ENCODE measurements at places on chromosomes 1 and 21.
A peak's percentile ranks its signal among the peaks of the same experiment; 100 is the strongest.

GRCh38 chr1:165564561-165564960 lies 20.8 kb downstream of the LRRC52 start:
- no peak for DNase-seq

- peak; percentile 77 for DNase-seq
Measured at GRCh38 chr1:2192031-2192995, 2.3 kb downstream of the FAAP20 start.

- no peak for DNase-seq
Measured at GRCh38 chr1:178258536-178258935, 164.6 kb downstream of the RASAL2 start.

DNA sequence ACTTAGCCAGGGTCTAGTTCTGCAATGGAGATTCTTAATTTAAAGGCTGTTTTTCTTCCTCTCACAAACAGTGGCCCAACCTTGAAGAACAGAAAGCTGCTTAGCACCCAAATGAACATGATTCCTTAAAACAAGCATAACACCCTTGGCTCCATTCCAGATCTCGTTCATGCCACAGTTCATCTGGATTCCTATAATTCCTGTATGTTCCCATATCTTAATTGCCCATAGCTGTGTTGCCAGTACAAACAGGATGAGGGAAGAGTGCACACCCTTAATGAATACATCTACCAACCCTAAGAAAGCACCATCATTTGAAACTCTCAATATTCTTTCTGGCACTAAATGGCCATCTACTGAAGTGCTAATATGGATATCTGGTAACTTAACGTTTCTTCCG lies 45.5 kb downstream of the TGFB2 start:
- DNase-seq, result no peak

DNA sequence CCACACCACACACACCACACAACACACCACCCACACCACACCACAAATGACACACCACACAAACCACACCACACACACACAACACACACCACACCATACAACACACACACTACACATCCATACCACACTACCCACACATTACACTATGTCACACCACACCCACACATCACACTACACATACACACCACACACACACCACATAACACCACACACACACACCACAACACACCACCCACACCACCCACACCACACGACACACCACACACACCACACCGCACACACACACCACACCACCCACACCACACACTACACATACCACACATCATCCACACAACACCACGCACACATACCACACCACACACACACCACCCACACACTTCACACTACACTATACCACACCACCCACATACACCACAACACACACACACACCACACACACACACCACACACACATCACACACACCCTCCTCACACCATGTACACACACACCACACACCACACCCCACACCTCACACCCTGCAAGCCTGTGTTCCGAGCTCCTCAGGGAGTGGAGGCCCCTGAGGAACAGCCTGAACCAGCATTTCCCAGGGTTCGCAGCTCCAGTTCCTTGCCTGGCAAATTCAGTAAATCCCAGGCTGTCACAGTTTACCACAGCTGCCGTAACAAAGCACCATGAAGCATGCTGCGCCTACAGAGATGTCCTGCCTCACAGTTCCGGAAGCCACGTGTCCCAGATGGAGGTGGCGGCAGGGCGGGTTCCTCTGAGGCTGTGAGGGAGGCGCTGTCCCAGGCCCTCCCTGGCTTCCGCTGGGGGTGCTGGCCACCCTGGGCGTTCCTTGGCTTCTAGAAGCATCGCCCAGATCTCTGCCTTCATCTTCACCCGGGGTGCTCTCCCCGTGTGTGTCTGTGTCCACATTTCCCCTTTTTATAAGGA lies 69.8 kb upstream of the ATP5PO start:
- no peak for DNase-seq

DNA sequence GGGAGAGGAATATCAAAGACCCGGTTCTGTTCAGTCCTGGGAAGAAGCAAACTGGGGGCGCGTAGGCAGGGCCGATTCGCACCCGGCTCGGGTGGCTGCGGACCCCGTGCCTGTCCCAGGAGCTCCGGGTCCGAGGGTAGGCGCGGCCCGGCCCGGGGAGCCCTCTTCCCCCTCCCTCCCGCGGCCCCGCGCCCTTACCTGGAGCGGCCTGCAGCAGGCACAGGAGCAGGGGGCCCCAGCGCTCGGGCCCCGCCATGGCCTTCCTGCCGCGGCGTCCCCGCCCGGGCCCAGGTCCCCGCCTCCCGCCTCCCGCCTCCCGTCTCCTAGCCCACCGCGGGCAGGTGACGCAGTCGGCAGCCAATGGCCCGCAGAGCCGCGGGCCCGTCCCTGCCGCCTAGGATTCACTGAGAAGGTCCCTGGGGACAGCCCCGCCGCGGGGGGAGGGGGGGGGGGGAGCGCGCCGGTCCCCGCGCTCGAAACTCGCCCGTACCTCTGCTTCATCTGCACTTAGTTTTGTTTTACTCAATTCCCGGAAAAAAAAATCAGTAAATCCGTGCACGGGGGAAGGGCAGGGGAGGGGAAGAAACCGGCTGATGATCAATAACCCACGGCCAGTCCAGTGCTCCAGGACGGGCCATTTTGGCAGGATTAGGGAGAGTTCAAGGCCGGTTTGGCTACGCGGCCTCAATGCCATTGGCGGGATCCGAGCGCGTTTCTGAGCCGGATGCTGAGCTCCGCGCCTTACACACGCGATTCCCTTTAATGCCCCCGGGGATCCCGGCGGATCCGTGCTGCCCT lies at the start of gene IFNLR1:
IFNLR1 (minus strand) TSS at position 297 of the 798 bp plus-strand sequence; CDS start at position 256, 41 bp downstream.
- DNase-seq, result no peak

Data from fibroblast of mammary gland (primary cell).